ENCODE measurements at places on chromosomes 4 and X. TPM values are rescaled to one million over a fixed set of nuclear protein-coding genes. Genes with fewer than 3 reads are reported as not detected.
A peak's percentile ranks its signal among the peaks of the same experiment; 100 is the strongest.

DNA sequence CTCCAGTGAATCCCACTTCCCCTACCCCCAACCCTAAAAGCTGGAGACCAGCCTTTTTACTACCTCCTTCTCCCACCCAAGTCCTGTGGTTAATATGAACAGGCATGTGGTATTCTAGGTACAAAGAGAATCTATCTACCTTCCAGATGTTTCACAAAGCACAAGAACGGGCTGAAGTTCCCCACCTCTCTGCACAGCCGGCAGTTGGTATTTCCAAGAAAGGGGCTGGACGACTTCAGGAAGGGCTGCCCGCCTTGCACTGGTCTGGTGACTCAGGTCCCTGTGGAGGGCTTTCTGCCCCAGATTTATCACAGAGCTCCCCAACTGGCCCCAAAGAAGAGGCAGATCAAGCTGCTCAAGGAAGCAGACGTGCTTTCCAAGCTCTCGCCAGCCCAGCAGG, 4.5 kb downstream of the FAM47E start:
- no peaks in the 10 kb centered on the region for H3K27me3 ChIP-seq
- peaks cover 33% of the 10 kb centered on the region for H3K4me1 ChIP-seq
- no peak overlapping the region for H3K27ac ChIP-seq
- H3K4me3 ChIP-seq = no peak overlapping the region
- no peaks in the 10 kb centered on the region for H3K36me3 ChIP-seq
- no peak for DNase-seq

DNA sequence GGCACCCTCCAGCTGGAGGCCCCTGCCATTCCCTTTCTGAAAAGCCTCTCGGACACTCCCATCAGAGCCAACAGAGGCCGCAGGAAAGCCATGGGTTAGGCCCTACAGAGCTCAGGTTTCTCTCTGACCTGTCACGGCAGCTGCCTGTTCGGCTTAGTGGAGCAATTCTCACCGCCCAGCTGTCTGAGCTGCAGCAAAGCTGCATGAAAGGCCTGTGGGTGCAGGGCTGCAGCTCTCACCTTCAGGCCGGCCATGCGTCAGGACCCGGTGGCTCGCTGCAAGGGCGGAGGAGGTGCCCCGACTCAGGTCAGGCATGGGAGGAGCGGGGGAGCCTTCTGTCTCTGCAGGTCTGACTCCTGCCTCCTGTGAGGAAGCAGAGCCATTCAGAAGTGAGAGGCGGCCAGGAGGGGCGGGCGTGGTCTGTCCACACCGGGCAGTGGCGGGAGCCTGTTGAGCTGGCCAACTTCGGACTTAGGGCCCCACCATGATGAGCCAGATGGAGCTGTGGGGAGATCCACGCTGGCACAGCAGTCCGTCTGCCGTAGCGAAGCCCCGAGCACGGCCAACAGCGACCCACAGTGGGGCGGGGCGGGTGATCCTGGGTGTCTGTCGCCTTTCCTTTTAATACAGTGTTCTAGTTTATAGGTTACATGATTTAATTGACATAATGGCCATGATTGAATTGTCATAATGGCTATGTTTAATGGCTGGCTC, 23.4 kb downstream of the PDE6B start:
- H3K36me3 ChIP-seq = no peaks in the 10 kb centered on the region
- no peak overlapping the region for H3K27ac ChIP-seq
- H3K4me1 ChIP-seq = peaks cover 35% of the 10 kb centered on the region
- peak overlapping the region; percentile 28 for H3K4me3 ChIP-seq
- DNase-seq = peak; percentile 35
- H3K27me3 ChIP-seq = peaks cover 14% of the 10 kb centered on the region

DNA sequence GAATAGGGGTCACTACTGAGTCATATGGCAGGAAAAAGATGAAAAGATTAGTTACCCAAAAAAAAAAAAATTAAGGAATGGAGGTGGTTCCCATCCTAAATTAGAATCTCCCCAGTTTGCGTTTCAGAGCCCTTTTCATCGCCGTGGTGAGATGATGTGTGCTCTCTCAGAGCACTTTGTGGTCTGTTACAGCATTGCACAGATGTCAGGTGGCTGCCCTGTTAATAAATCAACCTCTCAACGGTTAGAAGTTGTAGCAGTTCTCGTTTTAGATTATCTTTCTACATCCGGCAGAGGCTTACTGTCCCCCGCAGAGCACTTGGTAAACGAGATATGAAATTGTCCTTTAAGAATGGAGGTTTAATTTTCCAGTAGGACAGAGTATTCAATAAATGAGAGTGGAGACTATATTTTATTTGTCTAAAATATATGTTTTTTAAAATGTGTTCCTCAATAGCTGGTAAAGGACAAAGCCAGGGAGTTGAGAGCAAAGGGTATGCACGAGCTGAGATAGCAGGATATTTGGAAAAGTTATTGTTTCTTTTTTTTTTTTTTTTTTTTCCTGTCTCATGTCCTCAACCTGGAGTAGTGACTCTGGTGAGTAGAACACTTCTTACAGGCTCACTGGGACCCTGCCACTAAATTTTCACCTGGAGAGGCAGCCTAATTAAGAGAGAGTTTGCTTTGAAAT, 26.9 kb downstream of the AFF1 start:
- no peak overlapping the region for H3K4me3 ChIP-seq
- no peak overlapping the region for H3K27ac ChIP-seq
- no peaks in the 10 kb centered on the region for H3K27me3 ChIP-seq
- peaks cover 55% of the 10 kb centered on the region for H3K4me1 ChIP-seq
- DNase-seq = no peak
- H3K36me3 ChIP-seq = 0 out of 3 replicates have a peak, but pooled peaks cover 3% of the 10 kb centered on the region

DNA sequence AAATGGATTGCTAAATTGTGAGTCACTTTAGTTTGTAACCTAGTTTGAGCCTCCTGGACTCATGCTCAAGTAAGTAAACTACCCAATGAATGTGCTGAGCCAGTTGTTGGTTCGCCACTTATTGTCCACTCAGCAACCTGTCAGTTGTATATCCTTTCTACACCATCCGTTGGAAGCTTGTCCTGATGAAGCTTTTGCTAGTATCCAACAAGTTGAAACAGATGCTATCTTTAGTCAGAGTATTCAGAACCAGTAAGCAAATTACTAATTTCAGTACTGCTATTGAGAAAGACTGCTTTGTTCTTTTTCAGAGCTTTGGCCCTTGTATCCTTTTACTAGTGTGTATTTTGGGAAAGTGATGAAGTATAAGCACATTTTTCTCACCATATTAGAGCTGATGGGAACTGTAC, 4.3 kb upstream of the NAA15 start:
- H3K36me3 ChIP-seq = peaks cover 8% of the 10 kb centered on the region
- DNase-seq = peak; percentile 13
- H3K27me3 ChIP-seq = no peaks in the 10 kb centered on the region
- H3K27ac ChIP-seq = no peak overlapping the region
- no peak overlapping the region for H3K4me3 ChIP-seq
- peaks cover 54% of the 10 kb centered on the region for H3K4me1 ChIP-seq

PPEF2 gene
- not detected for total RNA-seq
